ENCODE measurements at places on chromosomes 16 and 17.

DNA sequence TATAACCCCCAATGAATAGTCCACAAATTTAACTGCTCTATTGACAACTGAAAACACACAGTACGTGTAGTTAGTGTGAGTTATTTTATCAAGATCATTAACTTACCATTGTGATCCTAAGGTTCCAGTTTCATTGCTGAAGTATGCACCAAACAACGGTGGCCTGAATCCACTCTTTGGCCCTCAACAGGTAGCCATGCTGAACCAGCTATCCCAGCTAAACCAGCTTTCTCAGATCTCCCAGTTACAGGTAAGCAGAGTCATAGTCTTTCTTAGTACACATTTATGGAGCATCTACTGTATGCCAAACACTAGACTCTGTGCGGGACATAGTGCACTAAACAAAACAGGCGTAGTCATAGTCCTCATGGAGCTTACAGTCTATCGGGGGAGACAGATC lies 40.3 kb upstream of the SLC5A11 start:
- no peak for DNase-seq

GRCh38 chr17:27506348-27507218 lies 50.3 kb downstream of the KSR1 start:
- DNase-seq = no peak

GRCh38 chr16:80938004-80938878 lies 68.4 kb downstream of the CMC2 start:
- DNase-seq = no peak

DNA sequence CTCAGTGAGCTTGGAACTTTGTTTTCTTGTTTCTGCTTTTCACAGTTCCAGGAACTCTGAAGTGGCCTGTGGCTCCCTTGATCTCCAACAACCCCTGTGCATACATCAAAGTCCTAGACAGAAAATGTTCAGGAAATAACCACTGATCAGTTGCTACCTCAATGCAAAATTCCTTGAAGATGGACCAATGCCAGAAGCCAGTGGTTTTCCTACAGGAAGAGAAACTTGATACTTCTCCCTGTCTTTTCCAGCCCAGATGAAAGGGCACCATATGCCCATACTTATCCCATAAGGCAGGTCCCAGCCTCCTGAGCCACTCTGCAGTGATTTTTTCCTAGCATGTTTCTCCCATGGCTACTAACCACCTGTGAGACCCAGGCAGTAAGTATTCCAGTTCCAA lies 12.3 kb upstream of the CDRT4 start:
- no peak for DNase-seq

- DNase-seq = no peak
Measured at GRCh38 chr16:82735186-82735585, 108.4 kb downstream of the CDH13 start.

- no peak for DNase-seq
Measured at GRCh38 chr16:56972403-56973293, 10.9 kb downstream of the CETP start.

GRCh38 chr17:16652847-16653366 lies 743 bp downstream of the ZNF624 start:
- DNase-seq = no peak

DNA sequence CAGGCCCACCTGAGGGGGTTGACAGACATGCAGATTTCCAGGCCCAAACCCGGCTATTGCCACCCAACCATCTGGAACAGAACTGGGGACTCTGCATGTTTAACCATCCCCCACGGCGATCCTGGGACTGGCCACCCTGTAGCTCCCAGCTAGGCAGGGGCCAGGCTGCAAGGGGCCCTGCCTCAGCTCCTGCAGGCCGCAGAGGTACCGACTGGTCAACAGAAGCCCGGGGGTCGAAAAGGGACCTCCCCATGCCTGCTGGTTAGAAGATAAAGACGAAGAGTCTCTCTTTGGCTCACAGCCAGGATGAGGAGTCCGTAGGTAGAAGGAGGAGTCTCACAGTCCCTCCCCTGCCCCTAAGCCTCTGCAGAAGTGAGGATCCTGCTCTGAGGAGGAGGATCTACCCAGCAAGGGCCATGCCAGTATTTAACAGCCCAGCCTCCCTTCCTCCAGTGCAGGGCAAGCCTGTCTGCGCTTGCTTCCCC lies 223.4 kb upstream of the TNRC6C start:
- no peak for DNase-seq

DNA sequence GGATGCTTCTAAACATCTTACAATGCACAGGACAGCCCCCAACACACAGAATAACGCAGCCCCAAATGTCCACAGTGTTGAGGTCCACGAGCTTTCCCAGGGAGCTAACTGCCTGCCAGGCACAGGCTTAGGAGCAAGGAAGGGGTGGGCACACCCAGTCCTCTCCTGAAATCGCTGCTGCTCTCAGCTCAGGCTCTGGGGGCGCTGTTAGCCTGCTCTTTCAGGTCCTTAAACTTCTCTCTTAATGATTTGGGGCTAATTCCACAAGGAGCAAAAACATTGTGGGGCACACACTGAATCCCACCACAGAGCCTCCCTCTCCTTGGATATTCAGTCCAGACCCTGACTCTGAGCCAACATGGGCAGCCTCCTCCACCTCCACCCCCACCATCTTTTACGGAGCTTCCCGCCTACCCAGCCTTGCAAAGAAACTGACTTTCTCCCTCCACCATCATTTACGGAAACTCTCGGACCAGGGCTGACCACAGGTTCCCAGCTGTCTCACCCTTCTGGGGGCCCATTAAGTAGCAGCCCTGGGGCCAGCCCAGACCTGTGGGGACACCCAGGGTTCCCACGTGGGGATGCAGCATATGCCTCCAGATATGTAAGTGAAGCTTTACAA lies 1.1 kb downstream of the CD300H start:
- no peak for DNase-seq

DNA sequence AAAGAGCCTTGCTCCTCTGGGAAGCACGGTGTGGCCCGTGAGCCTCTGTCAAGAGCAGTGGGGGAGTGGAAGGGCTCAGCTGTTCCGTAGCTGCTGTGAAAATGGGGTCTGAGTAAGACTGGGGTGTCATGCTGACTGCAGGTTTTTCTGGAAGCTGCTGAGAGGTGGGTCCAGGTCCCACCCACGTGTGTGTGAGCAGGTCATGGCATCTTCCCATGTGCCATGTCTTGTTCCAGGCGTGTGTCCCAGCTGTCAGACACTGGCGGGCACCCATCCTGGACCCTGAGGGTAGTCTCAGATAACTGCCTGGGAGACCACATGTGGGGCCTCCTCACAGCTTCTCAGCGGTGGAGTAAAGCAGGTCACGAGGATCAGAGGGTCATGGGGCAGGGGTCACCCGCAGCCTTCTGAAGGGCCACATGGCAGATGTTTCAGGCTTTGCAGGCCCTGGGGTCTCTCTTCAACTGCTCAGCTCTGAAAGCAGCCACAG lies 92.9 kb downstream of the NPIPB11 start:
- no peak for DNase-seq

DNA sequence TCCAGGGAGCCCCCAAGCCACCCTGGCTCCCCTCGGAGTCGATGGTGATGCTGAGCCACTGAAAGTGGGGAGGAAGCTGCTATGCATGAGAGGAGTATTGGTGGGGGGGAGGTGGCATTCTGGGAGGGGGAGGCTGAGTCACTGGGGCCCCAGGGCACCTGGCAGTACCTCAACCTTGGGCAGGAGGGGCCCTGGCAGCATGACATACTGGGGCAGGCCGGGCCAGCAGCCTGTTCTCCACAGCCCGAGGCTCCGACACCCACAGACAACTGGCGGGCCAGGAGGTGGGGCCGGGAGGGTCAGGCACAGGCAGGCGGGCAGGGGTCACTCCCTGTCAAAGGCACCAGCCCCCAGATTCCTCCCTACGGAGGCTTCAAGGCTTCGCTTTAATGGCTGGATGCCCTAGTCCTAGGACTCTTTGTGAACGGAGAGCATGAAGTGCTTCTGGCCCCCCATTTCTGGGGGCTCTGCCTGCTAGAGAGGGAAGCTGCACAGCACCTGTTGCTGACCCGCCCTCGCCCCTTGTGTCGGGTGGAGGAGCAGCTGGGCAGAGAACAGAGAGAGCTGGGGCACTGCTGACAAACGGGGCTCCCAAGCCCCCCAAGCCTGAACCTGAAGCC lies 928 bp downstream of the CASKIN2 start:
- no peak for DNase-seq

- peak; percentile 42 for DNase-seq
Measured at GRCh38 chr16:88703486-88704309, 2.5 kb downstream of the RNF166 start.

GRCh38 chr17:9408381-9408780 lies 167.2 kb downstream of the STX8 start:
- DNase-seq = no peak

DNA sequence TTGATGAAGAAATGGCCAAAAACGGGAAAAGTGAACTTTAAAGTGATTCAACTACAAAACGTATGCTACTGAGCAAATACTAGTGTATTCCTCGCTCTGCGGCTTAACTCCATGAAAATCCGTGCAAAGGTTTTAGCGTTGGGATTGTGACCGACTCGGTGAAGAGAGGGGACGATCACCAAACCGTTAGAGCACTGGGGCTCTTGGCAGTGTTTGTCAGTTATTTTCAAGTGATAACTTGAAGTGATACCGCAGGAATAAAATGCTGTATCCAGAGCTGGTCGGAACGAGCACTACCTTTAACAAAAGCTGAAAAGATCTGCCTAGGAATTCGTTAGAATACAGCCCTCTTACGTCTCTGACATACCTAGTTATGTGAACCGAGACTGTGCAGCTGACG lies 773 bp upstream of the PPM1D start:
- DNase-seq = no peak

- no peak for DNase-seq
Measured at GRCh38 chr16:51035110-51035498, 116.0 kb downstream of the SALL1 start.

DNA sequence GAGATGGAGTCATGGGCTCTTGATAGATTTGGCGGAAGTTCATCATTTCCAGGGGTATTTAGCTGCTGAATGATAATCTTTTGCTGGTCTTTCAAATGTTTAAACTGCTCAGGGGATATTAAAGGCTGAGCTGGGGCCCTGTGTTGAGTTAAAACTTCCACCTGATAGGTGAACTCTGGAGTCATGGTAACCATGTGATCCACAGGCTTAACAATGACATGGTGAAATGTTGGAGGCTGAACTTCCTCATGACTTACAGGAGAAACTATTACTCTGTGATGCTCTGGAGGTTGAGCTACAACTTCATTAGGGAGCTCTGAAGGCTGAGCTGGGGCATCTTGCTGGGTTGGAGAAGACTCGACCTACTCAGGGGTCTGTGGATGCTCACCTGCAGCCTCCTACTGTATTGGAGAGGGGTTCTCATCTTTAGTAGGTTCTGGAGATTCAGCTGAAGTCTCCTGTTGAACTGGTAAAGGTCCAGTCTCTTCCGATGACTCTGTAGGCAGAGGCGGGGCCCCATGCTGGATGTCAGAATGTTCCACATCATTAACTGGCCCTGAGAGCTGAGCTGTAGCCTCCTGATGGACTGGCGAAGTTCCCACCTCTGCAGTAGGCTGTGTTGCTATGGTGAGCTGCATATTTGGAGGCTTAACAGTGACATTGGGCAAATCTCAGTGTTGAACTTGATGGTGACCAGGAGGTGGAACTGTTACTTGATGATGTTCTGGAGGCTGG lies 24.2 kb downstream of the RDM1 start:
- no peak for DNase-seq

GRCh38 chr17:73686961-73687360 lies 42.7 kb upstream of the SDK2 start:
- no peak for DNase-seq

DNA sequence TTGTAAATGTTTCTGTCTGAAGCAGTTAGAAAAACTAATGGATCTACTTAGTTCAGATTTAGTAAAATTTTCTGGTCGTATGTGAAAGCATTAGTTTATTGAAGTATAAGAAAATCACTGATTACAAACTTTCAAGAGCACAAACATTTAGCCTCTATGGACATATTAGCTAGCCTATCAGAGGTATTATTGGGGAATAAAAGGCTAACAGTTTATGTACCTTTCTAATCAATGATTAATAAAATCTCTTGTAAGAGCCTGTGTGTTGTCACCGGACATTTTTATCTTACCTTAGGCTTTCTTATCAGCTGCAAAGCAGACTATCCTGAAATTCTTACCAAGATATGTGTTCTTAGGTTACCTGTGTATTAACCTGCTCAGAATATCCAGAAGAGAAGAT lies 21.2 kb downstream of the ZPBP2 start:
- no peak for DNase-seq

GRCh38 chr17:65532101-65532890 lies 29.2 kb downstream of the AXIN2 start:
- DNase-seq = no peak

DNA sequence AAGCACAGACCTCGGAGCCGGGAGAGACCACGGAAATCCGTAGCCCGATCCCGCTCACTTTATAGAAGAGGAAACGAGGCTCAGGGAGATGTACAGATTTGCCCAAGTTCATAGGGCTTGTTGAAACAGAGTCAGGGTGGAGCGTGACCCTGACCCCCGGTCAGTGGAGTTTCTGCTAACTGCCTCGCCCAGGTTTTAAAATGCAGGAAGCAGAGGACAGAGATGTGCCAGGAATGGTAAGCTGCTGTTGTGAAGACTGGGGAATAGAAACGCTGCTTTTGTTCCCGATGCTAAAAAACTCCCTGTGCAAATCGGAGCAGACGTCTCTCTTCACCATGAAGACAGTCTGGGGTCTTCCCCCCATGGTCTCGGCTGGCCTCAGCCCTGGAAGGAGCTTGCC lies 403.0 kb downstream of the SEC14L1 start:
- no peak for DNase-seq

- no peak for DNase-seq
Measured at GRCh38 chr16:178668-179015, 1.6 kb upstream of the HBQ1 start.

- no peak for DNase-seq
Measured at GRCh38 chr17:62663304-62663703, 35.8 kb downstream of the MRC2 start.

DNA sequence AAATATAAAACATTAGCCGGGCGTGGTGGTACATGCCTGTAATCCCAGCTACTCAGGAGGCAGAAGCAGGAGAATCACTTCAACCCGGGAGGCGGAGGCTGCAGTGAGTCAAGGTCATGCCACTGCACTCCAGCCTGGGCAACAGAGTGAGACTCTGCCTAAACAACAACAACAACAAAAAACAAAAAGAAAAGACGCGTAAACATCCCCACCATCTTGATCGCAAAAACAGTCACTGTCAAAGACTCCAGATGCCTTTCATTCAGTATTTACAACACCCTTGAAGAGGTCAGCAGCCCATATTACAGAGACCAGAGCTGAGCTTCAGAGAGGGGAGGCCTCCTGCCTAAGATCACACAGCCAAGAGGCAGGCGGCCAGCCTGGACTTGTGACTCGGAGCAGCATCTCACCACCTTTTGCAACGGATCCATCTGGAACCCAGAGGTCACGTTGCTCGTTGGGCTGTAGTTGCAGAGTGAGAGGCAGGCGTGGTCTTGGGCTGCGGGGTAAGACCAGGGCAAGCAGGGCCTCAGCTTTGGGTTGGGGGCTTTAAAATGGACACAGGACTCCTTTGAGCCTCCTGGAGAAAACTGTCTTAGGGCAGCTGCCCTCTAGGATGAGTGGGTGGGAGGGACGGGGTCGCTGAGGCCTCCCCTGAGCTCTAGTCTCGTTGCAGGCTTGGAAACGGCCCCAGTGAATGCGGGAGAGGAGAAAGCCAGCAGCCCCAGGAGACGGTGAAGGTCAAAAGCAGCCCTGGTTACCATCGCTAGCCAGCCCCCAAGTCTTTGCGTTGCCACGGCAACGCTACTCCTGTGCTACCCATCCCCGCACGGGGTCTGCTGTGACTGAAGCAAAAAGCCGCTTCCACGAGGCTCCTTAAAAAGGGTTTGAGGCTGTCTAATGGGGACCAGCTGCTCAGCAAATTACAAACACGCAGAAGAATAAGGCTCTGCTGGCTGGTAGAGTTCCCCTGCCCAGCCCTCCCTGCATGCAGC lies 26.1 kb downstream of the LGALS3BP start:
- no peak for DNase-seq

Data from T follicular helper cell (primary cell).